Endodermal cell (in vitro differentiated cells): ENCODE measurements at places on chromosomes 7 and 10.

DNA sequence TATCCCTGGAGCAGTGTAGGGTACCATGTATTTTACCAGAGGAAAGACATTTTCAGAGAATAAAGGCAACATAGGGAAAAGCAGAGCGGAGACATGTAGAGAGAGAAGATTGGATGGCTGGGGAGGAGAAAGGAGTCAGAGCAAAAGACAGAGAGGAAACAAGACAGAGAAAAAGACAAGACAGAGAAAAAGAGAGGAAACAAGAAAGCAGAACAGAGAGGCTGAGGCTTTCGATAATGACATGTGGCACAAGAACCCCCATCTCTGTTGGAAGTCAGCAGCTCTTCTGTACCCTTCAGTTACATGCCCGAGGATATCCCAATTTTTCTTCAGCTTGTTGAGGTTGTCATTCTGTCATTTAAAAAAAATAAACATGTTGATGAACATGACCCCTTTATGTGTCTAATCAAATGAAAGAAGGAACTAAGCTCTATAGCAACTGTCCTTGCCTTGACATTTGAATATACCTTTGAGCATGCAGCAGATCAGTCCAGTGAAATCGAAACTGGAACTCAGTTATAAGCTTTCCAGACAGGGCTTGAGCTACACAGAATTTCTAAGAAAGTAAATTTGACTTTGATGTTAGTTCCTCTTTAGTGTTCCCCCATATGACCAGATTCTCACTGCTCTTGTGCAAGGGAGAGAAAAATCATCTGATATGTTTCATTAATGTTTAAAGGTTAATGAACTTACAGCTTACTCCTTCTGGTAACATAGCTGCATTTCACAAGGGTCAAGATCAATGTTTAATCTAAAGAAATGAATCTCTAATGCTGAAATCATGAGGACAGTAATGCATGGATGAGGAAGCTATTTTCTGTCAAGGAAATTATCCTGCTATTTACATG, 75.1 kb upstream of the SP4 start:
- no peak for DNase-seq

DNA sequence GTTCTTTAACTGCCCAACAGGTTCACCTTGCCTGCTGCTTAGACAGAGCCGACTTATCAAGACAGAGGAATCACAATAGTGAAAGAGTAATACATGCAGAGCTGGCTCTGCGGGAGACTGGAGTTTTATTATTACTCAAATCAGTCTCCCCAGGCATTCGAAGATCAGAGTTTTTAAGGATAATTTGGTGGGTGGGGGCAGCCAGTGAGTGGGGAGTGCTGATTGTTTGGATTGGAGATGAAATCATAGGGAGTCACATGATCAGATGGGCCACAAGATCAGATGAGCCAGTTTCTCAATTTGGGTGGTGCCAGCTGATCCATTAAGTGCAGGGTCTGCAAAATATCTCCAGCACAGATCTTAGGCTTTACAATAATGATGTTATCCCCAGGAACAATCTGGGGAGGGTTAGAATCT, 131.3 kb downstream of the AKR1D1 start:
- peak; percentile 76 for DNase-seq

- DNase-seq, result no peak
Measured at GRCh38 chr7:130024390-130024789, 26.8 kb downstream of the ZC3HC1 start.

DNA sequence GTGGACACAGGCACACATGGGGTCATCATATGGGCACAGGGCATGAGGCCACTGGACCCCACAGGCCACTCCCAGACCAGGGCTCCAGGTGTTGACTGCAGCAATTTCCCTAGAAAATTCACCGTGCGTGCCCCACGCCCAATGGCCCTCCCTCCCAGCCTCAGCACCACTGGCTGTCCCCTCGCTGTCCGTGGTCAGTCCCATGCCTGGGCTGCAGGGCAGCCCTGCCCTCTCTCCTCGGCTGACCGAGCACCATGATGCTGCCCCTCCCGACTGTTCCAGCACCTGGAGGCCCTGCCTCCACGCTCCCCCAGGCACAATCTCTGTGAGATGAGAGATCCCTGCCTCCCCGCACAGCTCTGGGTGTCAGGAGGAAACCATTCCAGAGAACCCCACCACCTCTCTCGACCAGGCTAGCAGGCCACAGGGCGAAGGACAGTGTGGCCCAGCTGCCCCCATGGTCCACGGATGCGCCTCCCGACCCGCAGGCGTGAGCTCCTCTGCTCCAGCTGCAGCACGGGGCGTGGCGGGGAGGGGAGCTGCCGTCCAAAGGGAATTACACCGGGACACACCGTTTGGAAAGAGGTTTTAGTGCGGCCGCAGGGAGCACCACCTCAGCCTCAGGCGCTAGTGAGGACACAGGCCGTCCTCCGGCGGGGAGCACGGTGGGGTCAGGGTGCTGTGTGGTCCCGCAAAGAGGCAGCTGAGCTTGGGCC, 12.6 kb downstream of the NUDT1 start:
- no peak for DNase-seq

GRCh38 chr10:90481326-90481923, 376.4 kb downstream of the HTR7 start:
- no peak for DNase-seq
